ENCODE measurements at places on chromosomes 13 and 19.

- no peak for DNase-seq
Measured at GRCh38 chr13:110453797-110454196, 107.7 kb downstream of the RAB20 start.

GRCh38 chr13:112229445-112229844, 146.7 kb upstream of the SPACA7 start:
- DNase-seq: no peak

- DNase-seq: no peak
Measured at GRCh38 chr13:25860862-25861261, 191.0 kb downstream of the SHISA2 start.

GRCh38 chr13:45162194-45162593, 38.7 kb downstream of the KCTD4 start:
- no peak for DNase-seq

GRCh38 chr13:91207261-91207660, 140.2 kb upstream of the MIR17HG start:
- no peak for DNase-seq

DNA sequence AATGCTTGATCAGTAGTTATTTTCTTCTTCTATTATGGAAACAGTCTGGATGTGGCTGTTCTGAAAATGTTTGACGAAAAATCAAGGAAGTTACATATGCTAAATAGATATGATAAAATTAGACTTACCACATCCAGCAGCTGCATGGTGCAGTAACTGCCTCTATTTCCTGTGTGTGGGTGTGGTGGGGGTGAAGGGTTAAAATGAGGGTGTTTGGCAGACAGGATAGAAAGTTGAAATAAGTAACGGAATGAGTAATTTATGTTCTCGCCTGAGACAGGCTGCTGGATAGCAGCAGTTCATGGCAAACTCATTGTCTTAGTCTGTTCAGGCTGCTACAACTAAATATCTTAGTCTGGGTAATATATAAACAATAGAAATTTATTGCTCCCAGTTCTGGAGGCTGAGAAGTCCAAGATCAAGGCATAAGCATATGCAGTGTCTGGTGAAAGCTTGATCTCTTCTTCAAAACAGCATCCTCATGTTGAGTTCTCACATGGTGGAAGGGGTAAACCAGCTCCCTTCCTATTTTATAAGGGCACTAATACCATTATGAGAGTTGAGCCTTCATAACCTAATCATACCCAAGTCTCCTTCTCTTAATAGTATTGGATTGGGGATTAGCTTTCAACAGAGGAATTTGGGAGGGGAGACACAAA, 1248.9 kb downstream of the SLITRK5 start:
- no peak for DNase-seq

GRCh38 chr19:1445932-1446712, 3.8 kb upstream of the APC2 start:
- DNase-seq: no peak

DNA sequence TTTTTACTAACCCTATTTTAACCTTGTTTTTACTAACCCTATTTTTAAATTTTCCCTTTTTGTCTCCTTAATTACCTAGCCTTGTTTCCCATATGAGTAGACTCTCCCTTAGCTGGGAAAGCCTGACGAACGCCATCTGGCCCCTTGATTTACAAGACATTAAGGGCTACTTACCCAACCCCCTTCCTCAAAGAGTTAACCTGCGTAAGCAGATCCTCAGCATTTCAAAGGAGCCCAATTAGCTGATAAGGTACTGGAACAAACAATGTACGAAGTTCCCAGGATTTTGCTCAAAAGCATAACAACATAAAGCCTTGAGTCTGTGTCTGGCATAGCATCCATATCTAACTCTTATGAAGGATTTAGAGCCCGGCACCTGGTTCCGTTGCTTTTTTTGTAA, 4.7 kb upstream of the MVB12A start:
- no peak for DNase-seq

- no peak for DNase-seq
Measured at GRCh38 chr13:107025991-107026390, 458.1 kb upstream of the ARGLU1 start.

- no peak for DNase-seq
Measured at GRCh38 chr13:79423801-79424642, 18.0 kb upstream of the RBM26 start.

DNA sequence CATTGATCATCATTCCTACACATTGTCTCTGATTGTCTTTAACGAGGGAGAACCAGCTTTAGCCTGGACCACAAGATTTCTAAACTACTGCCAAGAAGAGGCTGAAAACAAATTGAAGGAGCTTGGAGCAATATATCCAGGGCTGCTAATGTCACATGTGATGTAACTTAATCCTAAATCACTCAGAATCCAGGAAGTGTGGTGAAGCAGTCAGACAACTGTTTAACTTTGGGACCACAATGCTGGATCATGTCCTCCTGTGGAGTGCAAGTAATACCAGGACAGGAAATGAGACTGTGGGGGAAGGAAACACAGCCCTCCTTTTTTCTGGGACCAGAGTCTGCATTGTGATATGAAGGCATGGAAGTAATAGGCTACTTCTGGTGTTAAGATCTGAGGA, 430.2 kb downstream of the KCTD12 start:
- no peak for DNase-seq

DNA sequence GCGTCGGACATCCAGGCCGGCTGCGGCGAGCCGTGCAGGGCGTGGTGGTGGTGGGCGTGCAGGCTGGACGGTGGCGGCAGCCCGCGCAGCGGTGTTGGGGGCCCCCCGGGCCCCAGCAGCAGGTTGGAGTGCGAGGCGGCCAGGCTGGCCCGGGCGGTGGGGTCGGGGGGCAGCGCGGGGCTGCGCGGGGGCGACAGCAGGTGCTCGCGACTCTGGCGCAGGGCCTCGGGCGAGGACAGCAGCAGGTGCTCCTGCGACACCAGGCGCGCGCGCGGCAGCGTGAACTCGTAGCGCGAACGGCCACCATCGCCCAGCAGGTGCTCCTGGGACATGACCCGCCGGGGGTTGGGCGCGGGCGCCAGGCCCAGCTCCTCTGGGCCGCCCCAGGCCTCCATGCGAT, 9.8 kb downstream of the SHISA7 start:
- DNase-seq: no peak

DNA sequence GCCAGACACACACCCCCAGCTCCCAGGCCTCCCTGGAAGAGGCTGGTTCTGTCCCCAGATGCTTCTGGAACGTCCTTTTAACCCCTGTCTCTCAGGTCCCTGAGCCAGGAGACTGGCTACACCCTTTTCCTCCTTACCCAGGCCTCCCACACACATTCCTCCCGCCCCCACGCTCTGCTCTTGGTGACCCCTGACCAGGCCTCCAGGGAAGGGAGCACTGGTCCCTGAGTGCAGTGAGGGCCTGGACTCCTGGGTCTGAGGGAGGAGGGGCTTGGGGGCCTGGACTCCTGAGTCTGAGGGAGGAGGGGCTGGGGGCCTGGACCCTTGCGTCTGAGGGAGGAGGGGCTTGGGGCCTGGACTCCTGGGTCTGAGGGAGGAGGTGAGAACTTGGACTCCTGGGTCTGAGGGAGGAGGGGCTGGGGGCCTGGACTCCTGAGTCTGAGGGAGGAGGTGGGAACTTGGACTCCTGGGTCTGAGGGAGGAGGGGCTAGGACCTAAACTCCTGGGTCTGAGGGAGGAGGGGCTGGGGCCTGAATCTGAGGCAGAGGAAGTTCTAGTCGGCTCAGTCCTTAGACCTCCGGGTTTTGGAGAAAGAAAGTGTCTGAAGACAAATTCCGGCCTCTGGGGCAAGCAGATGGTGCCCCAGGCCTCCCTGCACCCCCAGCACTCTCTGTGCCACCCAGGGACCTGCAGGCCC, 527 bp downstream of the KLK6 start:
- no peak for DNase-seq

GRCh38 chr13:93201992-93202558, 24.5 kb upstream of the GPC6 start:
- no peak for DNase-seq

GRCh38 chr13:112246731-112247470, 129.3 kb upstream of the SPACA7 start:
- DNase-seq: no peak

GRCh38 chr19:13366529-13367143, 139.6 kb downstream of the CACNA1A start:
- DNase-seq: no peak

DNA sequence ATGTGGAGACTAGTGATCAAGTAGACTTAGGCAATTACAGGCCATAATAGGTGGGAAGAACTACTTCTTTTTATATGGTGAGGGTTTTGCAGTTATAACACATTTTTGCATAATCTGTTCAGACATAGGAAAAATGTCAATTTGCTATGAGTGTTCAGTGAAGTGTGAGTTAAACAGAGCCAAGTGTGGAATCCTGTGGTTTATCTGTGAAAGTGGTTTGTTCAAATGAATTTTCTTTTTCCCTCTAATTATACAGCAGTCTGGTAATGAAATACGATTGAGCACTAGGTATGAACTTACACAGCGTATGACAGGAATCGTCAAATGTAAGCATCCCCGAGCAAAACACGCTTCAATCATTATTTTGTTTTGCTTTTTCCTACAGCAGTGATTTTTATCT, 178.3 kb downstream of the STK24 start:
- DNase-seq: no peak

GRCh38 chr13:113092776-113093579, 12.6 kb upstream of the F7 start:
- DNase-seq: no peak

Data from liver (tissue), 10 donors.